Stimulated activated CD8-positive, alpha-beta memory T cell treated with anti-CD3 and anti-CD28 coated beads, Interleukin-15, amount 100 ng/mL, for 24 hours (primary cell): ENCODE measurements at places on chromosomes 4 and X.

DNA sequence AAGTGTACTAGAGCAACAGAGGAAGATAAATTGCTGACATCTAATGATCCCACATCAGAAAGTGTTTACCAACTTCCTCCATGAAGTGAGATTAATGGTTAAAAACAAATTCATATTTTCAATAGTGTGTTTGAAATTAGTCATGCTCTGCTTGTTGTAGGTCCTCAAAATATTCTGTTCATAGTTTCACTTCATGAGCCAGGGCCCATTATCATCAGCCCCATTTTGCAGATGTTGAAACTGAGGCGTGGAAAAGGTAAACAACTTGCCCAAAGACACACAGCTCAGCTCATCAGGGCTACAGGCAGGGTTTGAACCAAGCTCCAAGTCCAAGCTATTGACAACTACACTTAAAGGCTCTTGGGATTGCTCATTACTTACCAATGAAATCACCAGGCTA is 103.5 kb upstream of the PPARGC1A start:
- DNase-seq, result no peak

GRCh38 chrX:15107367-15107988 is 162.4 kb downstream of the ASB9 start:
- DNase-seq, result no peak

- no peak for DNase-seq
Measured at GRCh38 chr4:86831262-86832130, 17.7 kb downstream of the SLC10A6 start.

DNA sequence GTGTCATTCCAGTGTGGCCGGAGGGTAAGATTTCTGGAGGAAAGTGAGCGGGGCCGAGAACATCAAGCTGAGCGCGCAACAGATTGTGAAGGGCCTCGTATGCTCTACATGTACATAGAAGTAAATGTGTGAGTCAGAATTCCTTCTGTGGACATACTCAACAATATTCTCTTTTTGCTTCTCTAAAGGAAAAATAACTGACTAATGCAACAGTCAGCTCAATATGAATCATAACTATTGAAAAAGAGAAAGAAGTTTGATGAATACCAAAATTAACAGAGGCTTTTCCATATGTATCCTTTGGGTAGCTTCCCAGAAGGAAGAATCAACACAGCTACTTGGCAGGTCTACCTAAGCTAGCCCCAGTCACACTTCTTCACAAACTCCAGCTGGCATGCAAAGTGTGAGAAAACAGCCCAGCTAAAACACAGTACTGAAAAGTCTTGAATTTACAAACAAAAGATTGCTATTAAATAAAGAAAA is 87.5 kb upstream of the ZFP42 start:
- DNase-seq, result no peak

- no peak for DNase-seq
Measured at GRCh38 chrX:28552322-28552721, 34.9 kb upstream of the IL1RAPL1 start.

DNA sequence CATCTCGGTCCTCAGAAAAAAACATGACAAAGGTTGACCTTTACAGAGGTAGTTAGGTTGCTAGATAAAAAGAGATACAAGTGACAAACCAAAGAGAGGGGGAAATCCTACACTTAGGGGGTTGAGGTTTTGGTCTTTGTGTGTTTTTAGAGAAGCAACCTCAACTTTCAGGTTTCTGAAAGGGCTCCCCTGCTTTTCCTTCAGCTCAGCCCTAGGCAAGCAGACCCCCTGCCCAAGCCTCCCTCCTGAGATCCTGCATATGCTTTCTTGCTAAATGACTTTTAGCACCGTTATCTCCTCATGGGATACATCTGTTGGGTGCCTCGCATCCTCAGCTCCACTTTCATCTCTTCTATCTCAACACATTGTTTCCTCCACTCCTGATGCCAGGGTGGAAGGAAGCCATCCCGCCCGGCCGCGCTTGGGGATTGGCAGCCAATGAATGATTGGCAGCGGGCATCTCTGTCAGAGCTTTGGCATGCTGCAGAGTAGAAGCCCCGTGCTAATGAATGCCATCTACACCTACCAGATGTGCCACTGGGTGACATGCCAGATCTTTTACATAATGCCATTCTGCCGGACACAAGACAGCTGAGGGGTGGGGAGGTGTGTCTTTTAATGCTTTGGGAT is 15.0 kb upstream of the PRDM8 start:
- DNase-seq, result no peak

- no peak for DNase-seq
Measured at GRCh38 chr4:53535567-53535966, 55.7 kb downstream of the LNX1 start.

- DNase-seq, result no peak
Measured at GRCh38 chr4:60215906-60216305, 984.2 kb upstream of the ADGRL3 start.

DNA sequence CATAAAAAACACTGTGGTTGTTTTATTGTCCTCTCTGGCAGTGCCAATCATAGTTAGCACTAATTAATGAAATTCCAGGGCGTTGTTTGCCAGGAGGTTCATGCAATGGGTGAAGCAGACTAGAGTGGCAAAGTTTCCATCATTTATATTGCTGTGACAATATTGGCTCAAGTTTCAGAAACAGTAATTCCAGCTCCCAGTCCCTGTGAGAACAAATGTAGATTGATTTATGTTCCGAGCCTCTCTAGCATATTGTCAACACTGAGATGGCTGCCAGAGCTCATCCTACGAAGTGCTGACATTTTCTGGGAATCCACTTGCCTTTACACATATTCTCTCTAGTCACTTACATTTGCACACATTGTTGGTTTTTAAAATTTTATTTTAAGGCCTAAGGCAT is 440.0 kb upstream of the IGFBP7 start:
- no peak for DNase-seq

DNA sequence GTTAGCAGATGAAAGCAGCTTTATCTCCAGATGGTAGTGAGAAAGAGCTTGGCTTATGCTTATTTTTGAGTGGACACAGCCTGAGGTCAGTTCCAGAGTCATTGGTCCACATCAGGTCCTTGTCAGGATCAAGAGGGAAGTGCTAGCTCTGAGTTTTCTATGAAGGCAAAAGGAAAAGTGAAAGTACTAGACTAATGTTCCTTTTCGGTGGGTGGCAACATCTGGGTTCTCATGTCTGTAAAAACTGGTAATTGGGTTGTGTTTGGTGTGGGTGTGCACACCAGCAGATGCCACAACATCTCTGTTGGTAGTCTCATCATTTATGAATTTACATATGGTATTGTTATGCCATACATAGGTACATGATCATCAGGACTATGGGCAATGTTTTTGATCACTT is 210.5 kb downstream of the PWWP3B start:
- DNase-seq, result no peak

DNA sequence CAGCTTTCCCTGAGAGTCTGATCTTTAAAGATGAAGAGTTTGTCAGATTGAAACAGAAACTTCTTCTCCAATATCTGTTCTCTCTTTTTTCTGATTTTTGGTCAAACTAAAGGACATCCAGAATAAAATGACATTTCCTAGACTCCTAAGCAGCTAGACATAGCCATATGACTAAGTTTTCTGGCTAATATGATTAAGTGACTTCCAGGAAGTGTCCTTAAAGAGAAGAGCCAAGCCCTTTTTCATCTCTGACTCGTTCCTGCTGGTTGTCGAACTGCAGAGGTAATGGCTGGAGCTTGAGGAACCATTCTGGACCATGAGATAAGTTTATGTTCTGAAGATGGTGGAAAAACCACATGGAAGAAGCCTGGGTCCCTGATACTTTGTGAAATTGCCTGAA is 546.0 kb downstream of the BCOR start:
- DNase-seq, result no peak

DNA sequence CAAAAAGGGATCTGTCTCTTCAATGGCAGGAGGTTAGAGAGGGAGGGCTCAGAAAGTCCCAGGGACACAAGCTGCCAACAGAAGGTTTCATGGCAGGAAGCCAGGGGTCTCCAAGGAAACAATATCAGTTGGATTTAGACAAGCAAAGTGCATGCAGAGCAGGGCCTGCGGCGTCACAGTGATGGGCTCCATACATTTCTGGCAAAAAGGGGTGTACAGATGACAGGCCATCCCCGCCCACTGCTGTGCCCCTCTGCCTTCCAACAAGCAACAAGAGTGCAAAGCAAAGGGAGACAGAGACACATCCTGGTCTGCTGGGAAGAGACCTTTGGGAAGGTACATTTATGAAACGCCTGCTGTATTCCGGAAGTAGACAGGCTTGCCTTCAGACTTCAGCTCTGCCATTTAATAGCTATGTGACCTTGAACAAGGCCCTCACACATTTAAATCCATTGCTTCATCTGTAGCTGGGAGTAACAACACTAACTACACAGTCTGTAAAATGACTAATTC is 121.2 kb downstream of the AFAP1 start:
- no peak for DNase-seq

DNA sequence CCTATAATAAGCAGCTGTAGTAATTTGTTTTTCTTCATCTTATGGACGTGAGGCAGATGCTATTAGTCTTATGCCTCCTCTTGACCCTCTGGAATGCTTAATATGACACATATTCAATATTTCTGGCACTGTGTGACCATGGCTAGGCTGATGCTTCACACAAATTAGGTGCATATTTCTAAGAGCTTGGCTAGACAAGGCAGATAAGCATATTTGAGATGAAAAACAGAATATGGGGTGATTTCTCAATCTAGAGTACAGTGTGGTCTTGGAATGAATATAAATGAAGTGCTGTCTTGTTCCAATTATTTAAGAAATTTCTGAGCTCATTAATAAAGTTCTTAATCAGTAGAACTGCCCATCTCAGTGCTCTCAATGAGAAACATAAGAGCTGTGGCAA is 156.2 kb downstream of the NPNT start:
- no peak for DNase-seq

- DNase-seq, result no peak
Measured at GRCh38 chr4:38422850-38423249, 241.1 kb upstream of the KLF3 start.

DNA sequence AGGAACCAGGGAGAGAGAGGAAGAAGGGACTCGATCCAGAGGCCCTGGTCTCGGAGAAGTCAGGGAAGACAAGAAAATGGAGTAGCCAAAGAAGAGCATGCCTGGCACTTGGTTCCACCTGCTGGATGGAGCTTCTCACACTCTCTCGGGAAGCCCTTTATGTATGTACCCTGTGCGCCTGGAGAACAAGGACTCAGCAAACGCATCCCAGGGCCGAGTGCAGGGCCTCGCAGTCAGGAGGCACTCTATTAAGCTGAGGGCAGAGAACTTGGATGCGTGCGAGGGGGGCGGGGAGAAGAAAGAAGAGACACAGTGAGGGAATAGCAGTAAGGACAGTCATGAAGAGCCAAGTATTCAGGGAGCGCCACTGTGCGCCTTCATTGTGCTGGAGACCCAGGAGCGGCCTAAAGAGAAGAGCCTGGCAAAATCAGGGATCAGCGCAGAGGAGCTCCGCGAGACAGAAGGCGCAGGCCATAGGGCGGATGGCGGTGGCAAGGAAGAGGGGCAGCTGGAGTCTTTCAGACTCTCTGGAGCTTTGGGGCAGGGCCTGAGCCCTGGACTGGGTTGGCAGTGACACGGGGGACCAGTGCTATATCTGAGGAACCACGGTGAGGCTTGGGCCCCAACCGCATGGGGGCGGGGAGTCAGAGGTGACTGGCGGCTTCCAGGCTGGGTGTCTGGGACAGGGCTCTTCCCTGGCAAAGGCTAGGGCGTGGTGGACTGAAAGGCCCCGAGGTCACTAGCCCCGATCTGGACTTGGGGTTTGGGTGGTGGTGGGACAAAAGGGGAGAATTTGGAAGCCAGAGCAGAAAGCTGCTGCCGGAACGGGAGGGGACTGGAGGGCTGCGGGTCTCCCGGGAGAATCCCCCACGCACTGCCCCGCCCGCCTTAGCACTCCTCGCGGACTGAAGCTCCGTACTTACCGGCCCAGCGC is 1.9 kb upstream of the SEPTIN6 start:
- no peak for DNase-seq

- DNase-seq, result no peak
Measured at GRCh38 chr4:99506781-99507180, 4.0 kb upstream of the C4orf17 start.

DNA sequence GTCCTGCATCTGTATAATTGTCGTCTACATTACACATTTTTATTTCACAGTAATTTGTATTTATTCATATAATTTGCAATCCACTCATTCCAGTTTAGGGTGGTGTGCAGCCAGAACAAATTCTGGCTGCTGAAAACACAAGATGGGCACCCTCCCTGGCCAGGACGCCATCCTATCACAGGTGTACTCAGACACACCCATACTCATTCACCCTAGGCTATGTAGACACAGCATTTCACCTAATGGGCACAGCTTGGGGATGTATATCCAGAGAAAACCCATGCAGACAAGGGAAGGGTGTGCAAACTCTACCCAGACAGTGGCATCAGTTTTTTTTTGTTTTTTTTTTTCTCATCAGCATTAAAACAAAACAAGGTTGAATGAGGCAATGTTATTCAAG is 73.1 kb downstream of the HMGB2 start:
- no peak for DNase-seq

- DNase-seq, result no peak
Measured at GRCh38 chr4:80521438-80521837, 185.9 kb downstream of the CFAP299 start.

DNA sequence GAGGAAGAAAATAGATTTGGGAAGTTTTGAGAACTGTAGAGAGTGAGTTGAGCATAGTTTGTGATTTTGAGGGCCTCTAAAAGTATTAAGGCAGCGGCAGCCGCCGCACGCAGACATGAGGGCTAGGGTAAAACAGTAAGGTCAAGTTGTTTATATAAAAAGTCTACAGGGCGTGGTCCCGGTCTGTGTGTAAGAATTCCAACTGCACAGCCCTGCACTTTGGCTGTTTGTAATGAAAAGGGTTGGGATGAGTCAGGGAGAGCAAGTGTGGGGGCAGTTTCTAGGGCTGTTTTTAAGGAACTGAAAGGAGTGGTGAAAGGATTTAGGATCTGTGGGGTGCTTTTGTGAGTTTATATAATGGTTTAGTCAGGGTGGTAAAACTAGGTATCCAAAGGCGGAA is 55.0 kb downstream of the BEX3 start:
- no peak for DNase-seq

DNA sequence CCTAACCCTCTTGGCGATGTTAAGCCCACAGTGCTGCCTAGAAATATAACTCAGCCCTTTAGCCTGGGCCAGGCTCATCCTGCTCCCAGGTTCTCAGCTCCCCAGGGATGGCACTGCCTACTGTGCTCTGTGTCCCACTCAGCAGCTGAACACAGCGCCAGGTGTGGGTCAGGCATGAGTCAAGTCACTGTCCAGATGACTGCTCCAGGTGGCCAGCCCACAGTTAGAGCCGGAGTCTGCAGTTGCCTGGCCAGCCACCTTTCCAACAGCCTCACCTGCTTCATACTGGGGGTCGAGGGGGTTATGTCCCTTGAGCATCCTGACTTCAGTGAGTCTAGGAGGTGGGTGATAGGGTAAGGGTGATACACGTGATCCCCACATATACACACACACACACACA is 48.4 kb downstream of the TBC1D14 start:
- no peak for DNase-seq

- DNase-seq, result no peak
Measured at GRCh38 chr4:102114118-102114630, 231.1 kb downstream of the SLC39A8 start.

GRCh38 chr4:83548151-83548905 is 12.4 kb downstream of the GPAT3 start:
- DNase-seq, result peak; percentile 18

- DNase-seq, result no peak
Measured at GRCh38 chr4:129821963-129822362, 726.0 kb downstream of the C4orf33 start.

GRCh38 chr4:126221282-126221681 is 906.5 kb downstream of the FAT4 start:
- DNase-seq, result no peak
